Activated CD8-positive, alpha-beta memory T cell treated with anti-CD3 and anti-CD28 coated beads, Interleukin-2, amount 50 U/mL, for 4 hours (primary cell): ENCODE measurements at places on chromosomes 13 and 19.

DNA sequence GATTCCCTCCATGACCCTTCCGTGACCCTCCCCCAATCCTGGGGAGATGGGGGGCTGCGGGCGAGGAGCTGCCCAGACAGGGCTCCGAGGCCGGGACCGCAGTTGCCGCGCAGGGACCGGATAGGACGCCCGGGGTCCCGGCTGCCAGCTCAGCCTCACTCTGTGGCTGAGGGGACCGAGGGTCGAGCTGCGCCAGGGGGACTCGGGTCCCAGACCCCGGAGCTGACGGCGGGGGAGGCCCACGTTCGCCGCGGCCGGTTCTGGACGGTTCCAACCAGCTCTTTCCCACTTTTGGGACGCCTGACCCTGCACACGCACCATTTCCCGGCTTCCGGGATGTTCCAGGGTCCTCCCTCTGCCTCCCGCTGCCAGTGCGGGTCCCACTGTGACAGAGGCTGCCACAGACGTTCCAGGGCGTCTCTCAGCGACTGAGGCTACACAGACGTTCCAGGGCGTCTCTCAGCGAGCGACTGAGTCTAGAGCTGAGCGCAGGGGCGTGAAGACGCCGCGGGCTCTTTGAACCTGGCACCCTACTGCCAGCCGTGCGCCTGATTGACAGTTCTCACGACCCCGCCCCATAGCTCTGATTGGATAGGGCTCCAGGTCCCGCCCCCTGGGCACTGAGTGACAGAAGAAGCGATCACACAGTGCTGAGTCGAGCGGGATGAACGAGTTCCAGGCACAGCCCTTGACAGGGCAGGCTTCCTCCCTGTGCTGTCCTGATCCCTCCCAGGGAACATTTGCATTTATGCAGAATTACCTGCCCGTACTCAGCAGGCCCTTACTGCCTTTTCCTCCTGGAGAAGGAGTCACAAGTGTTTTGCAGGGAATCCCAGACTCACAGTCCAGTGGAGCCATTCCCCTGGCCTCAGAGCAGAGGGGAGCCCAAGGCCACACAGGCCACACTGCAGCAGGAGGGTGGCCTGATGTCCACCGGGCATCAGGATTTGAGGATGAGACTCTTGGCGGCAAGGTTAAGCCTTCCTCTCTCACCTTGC lies at the start of gene ZNF563:
ZNF563 (minus strand) TSS at position 472 of the 998 bp plus-strand sequence; CDS start at position 321, 151 bp downstream.
- DNase-seq = peak; percentile 98

DNA sequence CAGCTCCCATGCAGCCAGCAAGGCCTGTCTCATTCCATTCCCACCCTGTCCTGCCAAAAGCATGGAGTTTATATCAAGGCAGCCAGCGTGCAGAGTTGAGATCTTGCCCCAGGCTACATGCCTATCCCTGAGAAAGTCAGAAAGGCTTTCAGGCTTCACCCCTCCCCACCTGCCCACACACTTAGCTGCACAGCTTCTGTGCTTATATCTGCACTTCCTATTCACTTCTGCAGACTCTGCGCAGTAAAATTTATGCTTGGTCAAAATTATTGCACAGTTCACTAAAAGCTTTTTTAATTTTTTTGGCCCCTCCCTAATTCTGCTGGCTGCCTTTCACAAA lies 12.5 kb upstream of the ZNF675 start:
- no peak for DNase-seq

DNA sequence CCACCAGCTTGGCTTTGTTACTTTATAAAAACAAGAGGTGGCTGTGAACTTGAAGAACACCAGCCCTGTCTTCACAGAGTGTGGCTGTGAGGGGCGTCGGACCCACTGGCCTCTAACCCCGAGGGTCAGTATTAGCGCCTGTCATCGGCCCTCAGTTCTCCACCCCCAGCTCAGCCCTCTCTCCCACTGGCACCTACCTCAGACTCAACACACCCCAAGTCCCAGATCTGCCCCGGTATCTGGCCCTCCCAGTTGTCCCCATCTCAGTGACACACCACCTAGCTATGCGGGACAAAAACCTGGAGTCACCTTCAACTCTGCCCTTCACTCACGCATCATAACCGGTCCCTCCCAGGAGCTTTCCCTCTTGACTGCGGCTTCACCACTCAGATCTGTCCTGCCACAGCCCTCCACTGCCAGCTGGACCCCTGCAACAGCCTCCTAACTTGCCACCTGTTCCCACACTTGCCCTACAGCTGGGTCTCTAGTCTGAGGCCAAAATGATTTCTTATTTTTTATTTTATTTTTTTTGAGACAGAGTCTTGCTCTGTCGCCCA lies 45.4 kb downstream of the PEPD start:
- DNase-seq = peak; percentile 3

DNA sequence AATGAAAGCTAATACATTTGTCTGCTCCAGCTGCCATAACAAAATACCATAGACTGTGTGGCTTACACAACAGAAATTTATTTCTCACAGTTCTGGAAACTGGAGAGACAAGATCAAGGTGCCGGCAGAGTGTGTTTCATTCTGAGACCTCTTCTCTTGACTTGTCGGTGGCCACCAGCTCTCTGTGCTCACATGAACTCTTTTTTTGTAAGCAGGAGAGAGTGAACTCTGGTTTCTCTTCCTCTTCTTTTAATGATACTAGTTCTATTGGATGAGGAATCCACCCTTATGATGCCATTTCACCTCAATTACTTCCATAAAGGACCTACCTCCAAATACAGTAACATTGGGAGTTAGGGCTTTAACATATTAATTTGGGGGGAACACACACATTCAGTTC lies 11.7 kb downstream of the KCTD12 start:
- no peak for DNase-seq

- DNase-seq = no peak
Observed at GRCh38 chr13:30391956-30392680, 30.2 kb upstream of the UBE2L5 start.

DNA sequence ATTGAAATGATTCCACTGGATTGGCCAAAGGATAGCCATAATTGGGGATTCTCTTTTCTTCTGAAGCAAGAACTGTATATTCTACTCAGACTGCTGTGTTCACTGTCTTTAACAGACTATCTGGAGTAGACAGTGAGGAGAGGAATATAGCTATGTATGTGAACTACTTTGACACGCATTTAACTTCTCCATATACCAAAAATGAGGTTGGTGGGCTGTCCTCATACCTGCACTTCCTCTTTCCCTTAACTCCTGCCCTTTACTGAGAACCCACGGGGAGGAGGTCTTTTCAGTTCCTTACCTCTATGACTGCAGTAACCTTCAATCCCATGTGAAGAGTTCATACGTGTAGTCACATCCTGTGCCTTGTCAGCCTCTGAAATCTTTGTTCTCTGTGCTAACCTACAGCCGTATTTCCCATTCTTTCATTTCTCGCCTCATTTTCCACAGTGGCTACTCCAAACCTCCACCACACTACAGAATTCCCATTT lies 305.8 kb downstream of the MTUS2 start:
- no peak for DNase-seq
